EL (cell line): ENCODE measurements at places on chromosomes 5 and 9.

DNA sequence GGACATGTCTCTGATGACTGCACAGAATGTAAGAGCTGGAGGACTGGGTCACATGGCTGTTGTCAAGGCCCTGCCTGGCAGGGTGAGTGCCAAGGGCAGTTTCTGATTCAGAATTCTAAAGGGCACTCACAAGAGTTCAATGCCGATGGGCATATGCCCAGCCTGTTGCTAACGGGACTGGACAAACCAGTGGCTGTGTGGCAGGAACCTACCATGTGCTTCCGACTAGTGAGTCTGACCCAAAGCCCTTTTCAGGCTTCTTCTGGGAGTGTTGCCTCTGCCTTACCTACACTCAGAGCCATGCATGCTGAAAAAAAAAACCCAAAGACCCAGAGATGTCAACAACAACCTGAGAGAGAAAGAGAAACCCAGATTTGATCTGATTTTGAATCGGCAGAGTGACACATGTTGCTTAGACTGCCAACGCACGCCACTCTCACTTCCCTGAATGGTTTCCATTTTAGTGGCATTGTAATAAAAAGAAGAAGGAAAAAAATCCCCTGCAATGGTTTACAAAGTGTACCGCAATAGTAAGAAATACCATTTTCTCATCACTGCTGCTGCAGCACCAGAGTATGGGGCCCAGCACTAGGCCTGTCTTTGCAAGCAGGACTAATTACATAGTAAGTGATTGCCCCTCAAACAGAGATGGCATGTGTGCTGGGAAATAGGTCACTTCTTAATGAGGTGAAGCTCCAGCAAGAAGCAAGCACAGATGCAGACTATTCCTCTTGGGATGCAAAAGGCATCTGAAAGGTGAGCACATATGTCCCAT, 194.3 kb downstream of the PALM2AKAP2 start:
- no peak for DNase-seq

- peak; percentile 44 for DNase-seq
Measured at GRCh38 chr5:152532714-152533113, 127.6 kb upstream of the NMUR2 start.

GRCh38 chr5:109826426-109826825, 136.7 kb downstream of the MAN2A1 start:
- DNase-seq = peak; percentile 30

DNA sequence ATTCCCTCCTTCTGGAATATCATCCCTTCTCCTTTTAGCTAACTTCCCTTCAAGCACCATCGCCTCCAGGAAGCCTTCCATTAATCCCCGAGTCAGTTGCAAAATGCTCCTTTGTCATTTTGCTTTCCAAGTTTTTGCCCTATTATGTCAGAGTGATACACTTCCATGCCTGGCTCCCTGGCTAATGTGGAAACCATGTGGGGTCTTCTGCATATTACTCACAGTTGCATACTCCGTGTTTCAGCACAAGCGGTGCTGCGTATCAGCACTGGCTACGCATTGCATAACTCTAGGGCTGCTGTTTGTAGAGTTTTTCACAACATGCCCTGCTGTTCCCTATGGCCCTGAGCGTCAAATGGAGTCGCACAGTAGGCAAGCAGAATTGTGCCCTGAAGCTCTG, 1.9 kb downstream of the TEX53 start:
- peak; percentile 77 for DNase-seq

DNA sequence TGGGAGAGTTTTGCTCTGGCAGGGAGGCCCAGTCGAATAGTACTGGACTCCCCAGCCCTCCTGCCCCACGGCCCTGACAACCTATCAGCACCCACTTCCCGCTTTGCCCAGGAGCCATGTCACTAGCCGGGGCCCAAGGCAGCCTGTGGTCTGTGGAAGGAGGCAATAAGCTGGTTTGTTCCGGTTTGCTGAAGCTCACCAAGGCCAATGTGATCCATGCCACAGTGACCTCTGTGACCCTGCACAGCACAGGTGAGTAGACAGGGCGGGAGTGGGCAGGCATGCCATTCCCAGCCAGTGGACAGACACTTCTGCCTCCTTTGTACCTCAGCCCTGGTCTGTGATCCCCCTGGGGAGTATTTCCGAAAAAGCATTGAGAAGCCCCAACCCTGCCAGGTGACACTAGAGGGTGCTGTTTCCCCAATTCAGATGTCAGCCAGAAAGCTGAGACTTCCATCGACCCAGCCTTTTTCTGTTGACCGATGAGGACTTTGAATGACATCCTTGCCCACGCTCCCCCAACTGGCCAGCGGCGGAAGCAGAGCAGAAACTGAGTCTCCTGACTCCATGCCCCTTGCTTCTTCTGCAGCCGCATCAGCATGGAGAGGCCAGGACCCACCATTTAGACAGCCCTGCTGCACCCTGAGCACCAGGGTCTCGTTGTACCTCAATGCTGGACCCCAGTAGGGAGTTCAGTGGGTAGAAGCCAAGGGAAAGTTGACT, 9.6 kb downstream of the PCYOX1L start:
- peak; percentile 77 for DNase-seq

- peak; percentile 84 for DNase-seq
Measured at GRCh38 chr5:151664694-151665585, 21.8 kb downstream of the SPARC start.

DNA sequence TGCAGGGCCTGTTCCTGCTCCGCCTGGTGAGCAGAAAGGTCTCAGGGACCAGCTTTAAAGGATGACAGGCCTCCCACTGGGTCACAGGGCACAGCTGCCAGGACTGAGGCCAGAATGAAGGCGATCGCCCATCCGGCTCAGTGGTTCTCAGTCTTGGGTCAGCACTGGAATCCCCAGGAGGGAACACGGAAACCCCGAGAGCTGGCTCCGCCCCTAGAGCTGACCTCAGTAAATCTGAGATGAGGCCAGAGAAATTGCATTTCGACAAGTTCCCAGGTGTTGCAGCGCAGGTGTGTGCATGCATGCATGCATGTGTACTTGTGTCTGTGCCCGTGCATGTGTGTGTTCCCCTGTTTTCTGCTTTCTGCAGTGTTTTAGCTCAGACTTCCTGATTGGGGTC, 47.2 kb upstream of the KCNMB1 start:
- DNase-seq = no peak

DNA sequence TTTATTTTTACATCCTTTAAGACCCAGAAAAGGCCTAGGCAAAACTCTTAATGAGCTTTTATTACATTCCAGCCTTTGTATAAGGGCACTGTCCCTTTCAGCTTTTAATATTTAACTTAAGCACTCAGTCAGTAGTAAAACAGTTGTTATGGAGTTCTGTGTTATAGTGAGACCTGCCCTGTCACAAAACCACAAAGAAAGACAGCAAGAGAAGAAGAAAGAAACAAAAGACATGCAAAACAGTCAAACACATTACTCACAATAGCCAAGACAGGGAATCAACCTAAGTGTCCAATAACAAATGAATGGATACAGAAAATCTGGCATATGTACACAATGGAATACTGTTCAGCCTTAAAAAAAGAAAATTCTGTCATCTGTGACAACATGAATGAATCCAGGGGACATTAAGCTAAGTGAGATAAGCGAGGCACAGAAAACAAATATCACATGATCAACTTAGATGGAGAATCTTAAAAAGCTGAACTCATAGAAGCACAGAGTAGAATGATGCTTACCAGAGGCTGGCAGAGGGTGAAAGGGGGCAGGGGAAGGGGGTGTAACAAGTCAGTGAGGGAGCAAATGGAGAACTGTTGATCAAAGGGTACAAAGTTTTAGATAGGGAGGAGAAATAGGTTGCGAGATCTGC, 63.8 kb upstream of the CCNG1 start:
- no peak for DNase-seq

DNA sequence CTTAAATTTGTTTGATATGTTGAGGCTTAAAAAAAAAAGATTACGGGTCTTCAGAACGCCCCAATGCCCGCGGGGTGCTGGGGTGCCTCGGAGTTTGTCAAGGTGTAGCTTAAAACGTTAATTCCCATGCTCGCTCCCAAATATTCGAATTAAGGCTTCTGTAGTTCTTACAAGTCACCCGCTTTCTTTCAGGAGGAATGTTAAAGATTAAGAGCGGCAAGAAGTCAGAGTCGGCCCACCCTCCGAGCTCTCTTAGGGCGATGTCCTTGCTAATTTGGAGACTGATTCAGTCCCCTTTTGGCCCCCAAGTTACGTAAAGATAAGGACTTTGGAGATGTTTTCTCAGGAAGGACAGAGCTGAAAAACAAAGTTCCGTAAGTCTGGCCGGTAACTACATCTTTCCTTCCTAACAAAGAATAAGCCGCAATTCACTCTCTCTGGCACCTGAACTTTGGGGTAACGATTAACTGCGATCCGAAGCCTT, 746 bp upstream of the NPM1 start:
- DNase-seq = no peak

GRCh38 chr5:43320846-43321245, 7.6 kb upstream of the HMGCS1 start:
- no peak for DNase-seq

GRCh38 chr9:116232424-116233159, 79.0 kb downstream of the PAPPA start:
- peak; percentile 67 for DNase-seq

GRCh38 chr5:120817044-120817985, 353.2 kb downstream of the PRR16 start:
- no peak for DNase-seq

- DNase-seq = peak; percentile 4
Measured at GRCh38 chr9:7094052-7094451, 336.3 kb downstream of the KDM4C start.

DNA sequence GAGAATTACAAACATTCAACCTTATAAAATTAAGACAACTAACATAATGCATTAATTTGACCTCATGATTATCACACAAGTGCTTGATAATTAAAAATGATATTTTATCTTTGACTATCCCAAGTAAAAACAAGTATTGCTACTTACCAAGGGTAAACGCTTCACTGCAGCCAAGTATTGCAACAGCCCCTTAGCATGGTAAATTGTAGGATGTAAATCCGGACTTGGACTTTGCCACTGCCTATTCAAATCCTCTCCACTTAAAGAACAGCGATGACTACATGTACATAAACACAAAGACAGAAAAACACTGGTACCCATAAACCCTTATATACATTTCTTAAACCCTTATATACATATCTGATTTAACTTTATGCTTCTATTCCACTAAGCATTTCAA, 155.1 kb downstream of the AGTPBP1 start:
- DNase-seq = no peak

GRCh38 chr5:77952636-77953212, 176.6 kb upstream of the TBCA start:
- DNase-seq = peak; percentile 24

- peak; percentile 95 for DNase-seq
Measured at GRCh38 chr9:7320139-7320538, 479.4 kb downstream of the DMAC1 start.

GRCh38 chr5:171418316-171418981, 998 bp upstream of the FGF18 start:
- DNase-seq = peak; percentile 85

GRCh38 chr9:114214181-114214580, 58.8 kb downstream of the COL27A1 start:
- DNase-seq = peak; percentile 41

- no peak for DNase-seq
Measured at GRCh38 chr9:137407590-137408300, 15.2 kb downstream of the EXD3 start.

DNA sequence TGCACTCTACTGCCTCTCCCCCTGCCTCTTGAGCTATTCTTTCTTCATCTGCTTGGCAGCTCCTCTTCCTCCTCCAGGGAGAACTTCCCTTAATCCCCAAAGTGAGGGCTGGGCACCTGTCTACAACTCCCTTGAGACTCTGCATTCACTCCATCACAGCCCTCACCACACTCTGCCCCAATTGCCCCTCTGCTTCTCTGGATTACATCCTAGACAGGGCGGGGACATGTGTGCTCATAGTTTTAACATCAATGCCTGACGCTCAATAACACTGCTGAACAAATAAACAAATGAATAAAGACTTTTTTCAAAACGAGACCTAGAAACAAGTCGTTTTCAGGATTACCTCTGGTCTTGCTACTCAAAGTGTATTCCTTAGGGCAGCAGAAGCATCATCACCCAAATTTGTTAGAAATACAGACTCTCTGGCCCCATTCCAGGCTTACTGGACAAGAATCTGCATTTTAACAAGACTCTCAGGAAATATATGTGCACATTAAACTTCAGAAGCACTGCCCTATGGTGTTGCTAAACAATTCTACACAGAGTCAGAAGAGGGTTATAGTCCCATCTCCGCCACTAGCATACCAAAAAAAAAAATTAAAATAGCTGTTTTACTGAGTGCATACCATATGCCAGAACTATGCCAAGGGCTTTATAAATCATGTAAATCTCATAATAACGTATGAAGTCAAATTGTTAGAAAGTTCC, 115.6 kb downstream of the CDK5RAP2 start:
- DNase-seq = no peak

GRCh38 chr5:132086277-132086794, 12.7 kb downstream of the CSF2 start:
- peak; percentile 99 for DNase-seq

- no peak for DNase-seq
Measured at GRCh38 chr9:33185858-33186257, 18.7 kb upstream of the B4GALT1 start.

DNA sequence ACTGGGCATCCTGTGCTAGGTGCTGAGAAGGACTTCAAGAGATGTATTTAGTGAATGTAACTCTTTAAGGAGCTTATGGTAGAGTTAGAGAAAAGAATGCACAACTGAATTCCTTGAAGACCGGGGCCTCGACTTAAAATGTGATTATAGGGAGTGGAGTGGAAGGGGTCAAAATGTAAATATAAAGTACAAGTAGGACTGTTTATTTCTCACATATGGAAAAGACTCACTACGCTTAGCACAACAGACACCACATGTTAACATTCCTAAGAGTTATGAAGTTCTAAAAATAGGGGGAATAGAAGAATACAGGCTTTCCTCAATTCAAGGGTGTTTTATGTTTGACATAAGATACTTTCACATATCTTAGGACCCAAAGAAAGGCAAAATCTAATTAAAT, 117.8 kb upstream of the OSMR start:
- no peak for DNase-seq

DNA sequence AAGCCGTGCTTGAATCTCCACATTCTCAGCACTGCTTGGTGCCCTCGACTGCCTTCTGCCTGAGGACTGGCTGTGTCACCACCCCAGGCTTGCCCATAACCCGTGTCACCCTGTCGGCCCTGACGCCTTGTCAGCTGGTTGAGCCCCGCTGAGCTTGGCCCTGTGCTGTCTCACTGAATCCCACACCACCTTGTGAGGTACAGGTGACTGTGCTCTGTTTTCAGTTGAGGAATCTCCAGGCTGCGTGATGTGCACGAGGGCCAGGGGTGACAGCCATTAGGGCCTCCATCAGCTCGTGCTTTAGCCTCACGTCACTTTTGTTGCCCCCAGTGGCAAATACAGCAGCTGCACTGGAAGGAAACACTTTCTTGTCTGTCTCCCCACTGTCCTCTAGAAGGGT, 90.7 kb downstream of the CACNA1B start:
- DNase-seq = no peak

GRCh38 chr5:72347801-72348308, 27.7 kb downstream of the PTCD2 start:
- peak; percentile 94 for DNase-seq

- no peak for DNase-seq
Measured at GRCh38 chr9:112366591-112366990, 13.3 kb upstream of the HSDL2 start.

DNA sequence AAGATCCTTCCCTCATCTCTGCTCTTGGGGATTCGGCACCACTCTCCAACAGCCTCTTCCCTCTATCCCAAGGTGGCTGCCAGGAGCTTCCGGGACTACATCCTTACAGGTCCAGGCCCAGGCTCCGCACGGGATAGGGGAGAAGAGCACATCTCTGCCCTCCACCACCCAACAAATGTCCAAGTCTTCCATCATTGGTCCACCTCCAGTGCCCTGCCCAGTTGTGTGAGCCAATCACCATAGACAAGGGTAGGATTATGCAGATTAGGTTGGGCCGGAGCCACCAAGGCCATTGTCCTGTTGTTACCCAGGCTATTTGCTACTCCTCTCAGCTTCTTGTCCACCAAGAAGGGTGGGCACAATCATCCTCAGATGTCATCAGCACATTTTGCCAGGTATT, 9.1 kb downstream of the UNC5A start:
- no peak for DNase-seq
